ENCODE measurements at places on chromosomes 6 and 20. TPM values are rescaled to one million over a fixed set of nuclear protein-coding genes. Genes with fewer than 3 reads are reported as not detected.

CDKAL1 gene
- total RNA-seq, result 11.8 TPM

B3GAT2 gene
- total RNA-seq, result not detected

DUSP15 gene
- 0.20 TPM for total RNA-seq

BLTP3A gene
- total RNA-seq, result 7.3 TPM

CLPSL2 gene
- total RNA-seq, result not detected

MPIG6B gene
- total RNA-seq, result not detected

BMP7 gene
- total RNA-seq, result not detected

SLC12A5 gene
- total RNA-seq, result 0.07 TPM

TBPL1 gene
- total RNA-seq, result 25.1 TPM

TREM2 gene
- not detected for total RNA-seq

DHX16 gene
- 40.8 TPM for total RNA-seq

STMND1 gene
- total RNA-seq, result not detected

ZBTB2 gene
- 8.8 TPM for total RNA-seq

KCNK16 gene
- not detected for total RNA-seq

NKAPL gene
- 1.7 TPM for total RNA-seq

FBXL4 gene
- total RNA-seq, result 16.8 TPM

PPIL6 gene
- total RNA-seq, result 5.0 TPM

ITCH gene
- total RNA-seq, result 76.9 TPM

LCA5 gene
- 6.1 TPM for total RNA-seq

ANKRD66 gene
- not detected for total RNA-seq

MRPS26 gene
- 23.7 TPM for total RNA-seq

SLC35F1 gene
- total RNA-seq, result 0.07 TPM

SMPD2 gene
- total RNA-seq, result 7.7 TPM

DIDO1 gene
- total RNA-seq, result 37.2 TPM

HMGCLL1 gene
- total RNA-seq, result not detected

All from smooth muscle cell of the pulmonary artery (primary cell).